Fibroblast of skin of back (primary cell): ENCODE measurements at places on chromosomes 7 and 10.

GRCh38 chr7:95636140-95636940 lies 40.0 kb upstream of the PDK4 start:
- DNase-seq = no peak

GRCh38 chr7:136133551-136133950 lies 156.4 kb upstream of the MTPN start:
- DNase-seq = peak; percentile 75

DNA sequence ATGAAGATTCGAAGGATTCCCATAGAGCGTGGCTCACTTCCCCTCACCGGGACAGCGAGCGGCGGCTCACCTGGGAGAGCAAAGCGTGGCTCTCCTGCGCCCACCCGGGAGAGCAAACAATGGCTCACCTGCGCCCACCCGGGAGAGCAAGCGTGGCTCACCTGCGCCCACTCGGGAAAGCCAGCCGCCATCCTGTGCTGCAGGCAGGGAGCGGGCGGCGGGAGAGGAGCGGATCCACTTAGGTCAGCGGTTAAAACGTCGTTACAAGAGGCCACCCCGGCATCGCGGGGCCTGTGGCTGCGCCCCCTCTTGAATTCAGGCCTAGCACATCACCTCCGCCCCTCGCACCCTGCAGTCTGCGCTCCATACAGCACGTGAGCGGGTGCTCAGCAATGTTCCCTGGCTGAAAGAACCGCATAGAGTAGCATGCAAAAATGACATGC lies 461 bp upstream of the FIGNL1 start:
- DNase-seq = no peak

GRCh38 chr10:58644311-58644710 lies 131.6 kb downstream of the BICC1 start:
- DNase-seq = no peak

- no peak for DNase-seq
Observed at GRCh38 chr7:141142058-141142457, 68.2 kb downstream of the TMEM178B start.

DNA sequence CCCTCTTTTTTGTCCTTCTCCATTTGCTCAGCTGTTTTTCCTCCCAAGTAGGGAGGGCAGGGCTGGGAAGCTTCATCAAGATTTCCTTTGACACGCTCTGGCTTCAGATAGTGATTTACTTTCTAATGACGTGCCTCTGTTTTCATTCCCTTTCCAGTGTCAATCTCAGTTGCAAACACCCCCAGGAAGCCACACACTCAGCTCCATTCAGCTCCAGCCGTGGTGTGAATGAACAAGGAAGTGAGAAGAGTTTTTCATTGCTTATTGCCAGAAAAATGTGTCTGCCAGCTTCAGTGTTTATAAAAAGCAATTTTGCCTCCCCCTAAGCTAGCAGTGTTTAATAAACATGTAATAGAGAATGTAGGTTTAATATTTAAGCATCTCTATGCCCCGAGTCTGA lies 108.7 kb upstream of the DPP6 start:
- DNase-seq = no peak

DNA sequence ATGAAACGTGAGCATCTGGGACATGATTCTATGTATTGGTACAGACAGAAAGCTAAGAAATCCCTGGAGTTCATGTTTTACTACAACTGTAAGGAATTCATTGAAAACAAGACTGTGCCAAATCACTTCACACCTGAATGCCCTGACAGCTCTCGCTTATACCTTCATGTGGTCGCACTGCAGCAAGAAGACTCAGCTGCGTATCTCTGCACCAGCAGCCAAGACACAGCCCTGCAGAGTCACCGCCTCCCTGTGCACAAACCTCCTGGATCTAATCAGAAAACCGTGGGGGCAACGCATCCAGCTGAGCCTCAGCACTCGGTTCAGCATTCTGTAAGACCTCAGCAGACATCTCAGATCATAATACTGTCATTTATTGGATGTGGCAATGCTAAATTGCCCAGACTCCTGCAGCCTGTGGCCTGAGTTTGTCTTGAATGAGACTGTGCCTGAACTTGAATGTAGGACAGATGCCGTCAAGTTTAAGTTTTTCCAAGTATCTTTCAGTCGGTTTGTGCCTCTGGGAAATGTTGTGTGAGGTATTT lies 41.5 kb upstream of the PRSS58 start:
- DNase-seq = no peak

- no peak for DNase-seq
Observed at GRCh38 chr10:78658645-78659597, 409.8 kb upstream of the ZMIZ1 start.

DNA sequence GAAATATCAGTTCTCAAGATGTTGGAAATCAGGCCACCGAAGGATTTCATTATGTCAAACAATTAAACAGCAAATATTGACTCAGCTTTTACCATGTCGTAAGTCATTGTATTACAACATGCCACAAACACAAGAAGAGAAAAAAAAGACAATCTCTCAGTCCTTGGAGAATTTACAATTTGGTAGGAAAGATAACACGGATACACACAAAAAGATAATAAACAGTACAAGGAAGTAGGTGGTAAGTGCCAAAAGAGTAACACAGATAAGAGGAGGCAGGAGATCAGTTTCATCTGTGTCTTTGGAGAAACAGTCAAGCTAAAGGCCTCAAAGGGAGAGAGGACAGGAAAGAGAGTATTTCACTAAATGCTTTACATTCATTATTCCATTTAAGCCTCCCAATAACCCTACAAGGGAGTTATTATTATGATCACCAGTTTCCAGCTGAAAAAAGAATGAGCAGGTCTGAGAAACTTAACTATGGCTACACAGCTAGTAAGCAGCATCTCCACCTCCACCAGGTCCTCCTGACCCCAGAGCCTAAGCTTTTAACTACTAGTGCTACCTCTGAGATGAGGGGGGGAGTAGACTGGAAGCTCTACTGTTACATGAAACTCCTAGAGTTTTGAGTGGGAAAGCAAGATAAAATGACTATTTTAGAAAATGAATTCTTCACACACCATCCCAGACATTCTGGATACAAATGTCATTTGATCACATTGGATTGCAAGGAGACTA lies 13.9 kb upstream of the DNAJC1 start:
- DNase-seq = no peak

DNA sequence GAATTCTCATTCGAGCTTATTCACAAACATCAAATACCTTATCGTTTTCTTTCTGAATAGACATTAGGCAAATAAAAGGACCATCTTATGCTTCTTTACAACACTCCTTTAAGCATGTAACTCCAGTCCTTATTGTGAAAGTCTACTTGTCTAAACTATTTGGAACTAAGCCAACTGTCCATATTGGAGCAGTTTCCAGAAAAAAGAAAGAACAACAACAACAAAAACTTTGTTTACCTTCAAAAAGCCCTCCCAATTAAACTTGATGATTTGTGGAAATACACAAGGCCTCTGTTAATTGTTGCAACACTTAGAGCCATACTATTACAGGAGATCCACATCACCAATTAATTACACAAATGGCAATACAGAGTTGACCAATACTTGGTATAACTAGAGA lies 163.6 kb downstream of the GALNT11 start:
- DNase-seq = no peak

DNA sequence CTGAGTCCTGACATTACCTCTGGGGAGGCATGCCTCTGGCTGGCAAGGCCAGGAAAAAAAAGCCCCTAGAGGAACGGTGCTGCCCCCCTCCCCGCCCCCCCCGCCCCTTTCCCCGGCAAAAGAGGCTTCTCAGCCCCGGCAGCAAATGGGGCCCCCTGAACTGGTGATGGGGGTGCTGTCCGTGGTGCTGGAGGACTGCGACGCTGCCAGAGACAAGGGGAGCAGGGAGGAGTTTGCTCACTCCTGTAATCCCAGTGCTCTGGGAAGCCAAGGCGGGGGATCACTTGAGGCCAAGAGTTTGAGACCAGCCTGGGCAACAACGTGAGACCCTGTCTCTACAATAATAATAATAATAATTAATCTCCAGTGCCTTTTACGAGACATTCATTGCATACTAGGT lies 23.7 kb downstream of the SRRM3 start:
- peak; percentile 27 for DNase-seq

DNA sequence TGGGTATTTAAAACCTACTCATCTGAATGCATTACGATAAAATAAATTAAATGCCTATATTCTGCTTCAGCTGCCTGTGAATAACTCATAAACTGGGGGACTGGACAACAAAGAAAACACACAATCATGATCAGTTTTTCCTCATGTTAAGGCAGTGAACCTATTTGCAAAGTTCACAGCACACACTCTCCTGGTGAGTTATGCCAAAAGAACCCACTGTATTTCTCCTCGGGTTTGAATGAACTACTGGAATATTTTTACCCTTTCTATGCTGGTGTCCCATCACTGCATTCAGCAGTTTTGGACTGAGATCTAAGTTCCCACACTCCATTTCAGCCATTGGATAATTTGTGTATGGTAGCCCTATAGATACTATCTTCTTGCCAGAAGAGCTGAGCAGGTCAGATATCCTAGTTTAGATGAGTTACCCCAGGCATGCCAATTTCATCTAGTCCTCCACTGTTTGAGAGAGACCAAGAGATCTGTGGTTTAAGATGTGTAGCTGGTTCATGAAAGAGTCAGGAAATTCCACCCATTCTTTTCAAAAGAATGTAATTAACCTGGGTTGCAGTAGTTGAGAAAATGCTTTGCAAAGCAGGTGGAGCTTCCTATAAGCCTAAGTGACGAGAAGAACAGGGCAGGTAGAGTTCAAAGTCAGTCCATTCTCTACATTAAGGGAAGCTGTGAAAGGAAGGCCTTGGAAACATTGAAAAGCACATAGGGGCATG lies 101.7 kb downstream of the PLXDC2 start:
- DNase-seq = peak; percentile 11

GRCh38 chr7:572416-573268 lies 53.0 kb upstream of the PDGFA start:
- no peak for DNase-seq

- peak; percentile 94 for DNase-seq
Observed at GRCh38 chr10:3452683-3453361, 280.2 kb upstream of the PITRM1 start.

- DNase-seq = no peak
Observed at GRCh38 chr10:115026746-115027140, 66.4 kb upstream of the ATRNL1 start.

GRCh38 chr7:134750083-134751062 lies 29.1 kb upstream of the CALD1 start:
- DNase-seq = peak; percentile 42

DNA sequence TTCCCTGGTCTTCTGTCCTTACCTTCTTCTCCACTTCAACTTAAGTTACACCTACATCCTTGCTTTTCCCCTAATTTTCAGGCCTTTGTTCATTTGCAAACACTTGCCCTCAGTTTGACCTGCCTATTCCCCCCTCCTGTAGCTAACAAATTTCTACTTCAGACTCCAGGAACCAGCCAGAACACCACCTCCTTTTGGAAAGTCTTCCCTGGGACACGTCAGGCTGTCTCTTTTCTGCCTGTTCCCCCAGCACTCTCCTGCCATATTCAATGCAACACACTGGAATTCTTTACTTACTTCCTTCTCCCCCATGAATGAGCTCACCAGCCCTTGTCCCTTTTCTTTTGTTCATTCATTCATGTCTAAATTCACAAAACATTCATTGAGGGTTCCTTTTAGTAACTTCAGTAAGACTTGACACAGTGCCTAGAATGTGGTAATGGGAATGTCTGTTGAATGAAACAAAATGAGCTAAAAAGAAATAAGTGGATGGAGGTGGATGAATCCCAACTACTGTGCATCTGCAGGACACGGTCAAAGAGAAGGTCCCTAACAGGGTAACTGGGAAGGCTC lies 478.0 kb downstream of the KCNMA1 start:
- no peak for DNase-seq

- no peak for DNase-seq
Observed at GRCh38 chr7:44107961-44108767, 4.0 kb downstream of the AEBP1 start.

DNA sequence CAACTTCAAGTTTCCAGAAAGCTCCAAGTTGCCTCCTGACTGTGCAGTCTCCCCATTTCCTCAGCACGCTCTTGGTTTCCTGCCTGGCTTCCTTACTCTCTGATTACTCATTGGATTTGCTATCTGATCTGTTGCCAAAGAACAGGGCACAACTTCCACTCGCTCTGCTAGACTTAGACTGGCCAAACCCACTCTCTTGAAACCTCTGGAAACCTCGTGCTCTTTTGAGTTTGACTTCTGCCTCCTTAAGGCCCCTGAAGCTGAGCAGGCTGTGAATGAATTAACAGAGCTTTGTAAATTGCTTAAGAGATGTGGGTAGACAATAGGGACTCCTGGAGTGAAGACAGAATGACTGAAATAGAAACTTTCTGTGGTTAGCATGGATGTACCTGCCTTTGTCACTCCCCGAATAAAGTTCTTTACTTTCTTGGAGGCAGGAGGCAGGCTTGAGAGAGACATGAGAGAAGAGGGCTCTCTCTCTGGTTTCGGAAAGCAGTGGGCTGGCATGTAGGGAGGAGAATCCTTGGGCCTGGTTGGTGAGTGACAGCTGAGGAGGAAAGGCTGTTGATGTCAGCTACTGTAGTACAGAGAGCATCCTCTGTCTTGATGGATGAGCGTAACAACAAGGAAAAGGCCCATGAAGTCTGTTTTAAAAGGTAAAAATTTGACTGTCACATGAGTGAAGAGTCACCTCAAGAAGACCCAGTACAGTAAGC lies 70.8 kb downstream of the CHN2 start:
- peak; percentile 17 for DNase-seq

DNA sequence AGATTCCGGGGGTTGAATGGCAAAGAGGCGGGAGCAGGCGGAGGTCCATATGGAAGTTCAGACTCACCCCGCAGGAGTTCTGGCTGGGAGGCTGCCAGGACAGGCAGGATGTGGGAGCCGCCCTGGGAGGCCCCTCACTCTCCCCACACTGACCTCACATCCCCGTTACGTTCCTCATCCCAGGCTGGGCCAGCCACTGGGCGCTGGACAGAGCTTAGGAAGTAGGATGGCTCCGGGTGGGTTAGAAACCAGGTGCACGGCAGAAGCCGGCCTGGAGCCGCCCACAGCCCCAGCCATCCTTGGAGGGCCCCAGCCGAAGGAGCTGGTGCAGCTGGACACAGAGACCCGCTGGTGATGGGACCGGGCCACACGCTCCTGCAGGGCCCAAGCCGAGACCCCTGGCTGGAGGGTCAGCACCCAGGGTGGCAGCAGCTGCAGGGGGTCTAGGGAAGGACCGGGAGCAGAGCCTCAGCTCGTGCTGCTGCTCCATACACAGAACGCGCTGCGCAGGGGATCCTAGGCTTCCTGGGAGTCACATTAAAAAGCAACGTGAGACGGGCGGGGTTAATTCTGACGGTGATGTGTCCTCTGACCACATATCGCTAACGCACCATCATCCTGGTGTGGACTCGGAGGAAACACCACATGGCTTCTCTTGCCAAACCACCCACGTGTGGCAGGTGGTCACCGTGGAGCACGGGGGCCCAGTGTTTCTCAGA lies 98.6 kb upstream of the DIP2C start:
- DNase-seq = peak; percentile 82

- no peak for DNase-seq
Observed at GRCh38 chr10:8379906-8380832, 325.7 kb downstream of the GATA3 start.
